Activated CD8-positive, alpha-beta T cell treated with anti-CD3 and anti-CD28 coated beads, Interleukin-2, amount 10 ng/mL, durations not matched to agents 7 days and 5 days (primary cell): ENCODE measurements at places on chromosomes 3 and 15. TPM values are rescaled to one million over a fixed set of nuclear protein-coding genes. Genes with fewer than 3 reads are reported as not detected.

ACKR2 gene
- 2.8 TPM for total RNA-seq

PP2D1 gene
- total RNA-seq = not detected

P2RY12 gene
- total RNA-seq = not detected

NR1I2 gene
- total RNA-seq = 0.10 TPM

XRN1 gene
- 59.6 TPM for total RNA-seq

GPR156 gene
- total RNA-seq = not detected

MAGEL2 gene
- not detected for total RNA-seq

SSUH2 gene
- total RNA-seq = not detected

PML gene
- total RNA-seq = 115 TPM

PRICKLE2 gene
- total RNA-seq = not detected

IL5RA gene
- total RNA-seq = not detected

SIDT1 gene
- 35.0 TPM for total RNA-seq

DNA sequence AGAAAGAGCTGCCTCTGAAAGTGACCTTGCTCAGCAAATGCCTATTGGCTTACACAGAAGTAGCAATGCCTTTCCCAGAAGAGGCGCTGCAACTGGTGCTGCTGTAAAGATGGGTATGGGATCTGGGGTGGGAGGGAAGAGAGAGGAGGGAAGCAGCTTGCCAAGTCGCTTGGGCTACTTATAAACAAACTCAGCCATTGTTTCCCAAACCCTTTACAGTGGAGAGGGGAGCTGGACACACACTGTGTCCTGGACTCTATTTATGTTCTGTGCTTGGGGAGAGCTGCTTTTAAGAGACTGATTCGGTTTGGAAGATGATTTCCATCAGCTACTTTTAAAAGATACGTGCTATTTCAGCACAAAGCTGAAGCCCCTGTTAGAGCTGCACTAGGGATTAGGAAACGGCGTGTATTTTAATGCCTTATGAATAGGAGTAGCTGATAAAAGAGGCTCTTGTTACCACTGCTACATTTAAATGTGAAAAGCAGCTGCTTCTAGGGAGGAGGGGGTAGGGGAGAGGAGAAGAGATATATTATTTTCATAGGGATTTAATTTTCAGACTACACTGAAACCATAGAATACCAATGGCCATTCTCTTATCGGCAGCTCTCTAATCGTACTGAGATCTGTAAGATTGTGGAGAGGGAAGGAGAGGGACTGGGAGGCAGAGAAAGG lies 440.6 kb downstream of the MCTP2 start:
- DNase-seq = no peak
- no peak overlapping the region for H3K4me3 ChIP-seq
- H3K27me3 ChIP-seq = peaks cover 8% of the 10 kb centered on the region

GRCh38 chr15:31503256-31503655 lies 176.6 kb downstream of the KLF13 start:
- H3K4me3 ChIP-seq = no peak overlapping the region
- H3K36me3 ChIP-seq = no peaks in the 10 kb centered on the region
- no peak overlapping the region for H3K27ac ChIP-seq
- DNase-seq = no peak
- peaks cover 13% of the 10 kb centered on the region for H3K27me3 ChIP-seq

GRCh38 chr3:129441782-129442181 lies 1.8 kb downstream of the IFT122 start:
- H3K36me3 ChIP-seq = peaks cover 26% of the 10 kb centered on the region
- DNase-seq = no peak
- peaks cover 48% of the 10 kb centered on the region for H3K4me1 ChIP-seq
- peak overlapping the region; percentile 98 for H3K4me3 ChIP-seq
- H3K27me3 ChIP-seq = no peaks in the 10 kb centered on the region

- peak; percentile 61 for DNase-seq
- no peak overlapping the region for H3K4me3 ChIP-seq
- no peak overlapping the region for H3K27ac ChIP-seq
- H3K36me3 ChIP-seq = no peaks in the 10 kb centered on the region
- peaks cover 4% of the 10 kb centered on the region for H3K27me3 ChIP-seq
Measured at GRCh38 chr3:45760878-45761711, 35.2 kb downstream of the SLC6A20 start.

DNA sequence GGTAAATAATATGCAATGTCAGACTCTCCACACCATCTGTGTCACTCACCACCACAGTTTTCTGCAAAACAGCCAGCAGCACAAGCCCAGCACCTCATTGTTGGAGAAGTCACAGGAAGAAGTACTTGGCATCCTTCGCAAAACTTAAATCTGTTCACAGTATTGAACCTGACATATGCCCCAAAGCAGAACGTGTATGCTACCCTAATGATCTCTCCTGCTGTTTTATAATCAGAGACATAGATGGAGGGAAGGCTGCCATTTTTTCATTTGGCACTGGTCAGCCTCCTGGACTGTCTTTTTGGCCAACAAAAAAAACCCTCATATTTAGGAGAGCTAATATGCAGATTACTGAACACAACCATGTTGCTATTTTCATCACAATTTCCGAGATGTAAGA lies 1272.9 kb downstream of the ROBO1 start:
- H3K4me3 ChIP-seq = no peak overlapping the region
- no peak overlapping the region for H3K27ac ChIP-seq
- H3K36me3 ChIP-seq = no peaks in the 10 kb centered on the region
- H3K27me3 ChIP-seq = no peaks in the 10 kb centered on the region
- no peak for DNase-seq

- DNase-seq = no peak
- no peaks in the 10 kb centered on the region for H3K27me3 ChIP-seq
- no peaks in the 10 kb centered on the region for H3K36me3 ChIP-seq
Measured at GRCh38 chr3:81841540-81841939, 80.1 kb upstream of the GBE1 start.

DNA sequence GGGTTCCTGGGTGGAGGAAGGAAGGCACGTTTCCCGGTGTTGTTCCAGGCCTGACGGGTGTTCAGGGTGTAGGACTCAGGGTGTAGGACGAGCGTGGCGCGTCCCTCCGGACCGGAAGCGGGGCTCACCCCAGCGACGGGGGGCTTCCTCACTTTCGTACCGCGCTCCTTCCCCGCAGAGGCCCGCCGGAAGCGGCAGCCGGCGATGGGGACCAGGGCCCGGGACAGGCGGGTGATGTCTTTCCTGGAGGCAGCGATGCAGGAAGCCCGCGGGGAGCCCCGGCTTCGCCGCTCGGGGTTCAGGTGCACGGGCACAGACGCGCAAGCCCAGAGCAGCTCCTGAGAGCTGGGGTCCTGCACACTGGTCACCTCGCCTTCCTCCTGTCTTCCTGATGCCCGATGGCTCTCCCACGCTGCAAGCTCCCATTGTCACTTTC lies 13.4 kb downstream of the FOXL2NB start:
- DNase-seq = no peak
- H3K36me3 ChIP-seq = no peaks in the 10 kb centered on the region
- H3K27ac ChIP-seq = no peak overlapping the region
- peaks cover 15% of the 10 kb centered on the region for H3K4me1 ChIP-seq
- peak overlapping the region; percentile 13 for H3K4me3 ChIP-seq

DNA sequence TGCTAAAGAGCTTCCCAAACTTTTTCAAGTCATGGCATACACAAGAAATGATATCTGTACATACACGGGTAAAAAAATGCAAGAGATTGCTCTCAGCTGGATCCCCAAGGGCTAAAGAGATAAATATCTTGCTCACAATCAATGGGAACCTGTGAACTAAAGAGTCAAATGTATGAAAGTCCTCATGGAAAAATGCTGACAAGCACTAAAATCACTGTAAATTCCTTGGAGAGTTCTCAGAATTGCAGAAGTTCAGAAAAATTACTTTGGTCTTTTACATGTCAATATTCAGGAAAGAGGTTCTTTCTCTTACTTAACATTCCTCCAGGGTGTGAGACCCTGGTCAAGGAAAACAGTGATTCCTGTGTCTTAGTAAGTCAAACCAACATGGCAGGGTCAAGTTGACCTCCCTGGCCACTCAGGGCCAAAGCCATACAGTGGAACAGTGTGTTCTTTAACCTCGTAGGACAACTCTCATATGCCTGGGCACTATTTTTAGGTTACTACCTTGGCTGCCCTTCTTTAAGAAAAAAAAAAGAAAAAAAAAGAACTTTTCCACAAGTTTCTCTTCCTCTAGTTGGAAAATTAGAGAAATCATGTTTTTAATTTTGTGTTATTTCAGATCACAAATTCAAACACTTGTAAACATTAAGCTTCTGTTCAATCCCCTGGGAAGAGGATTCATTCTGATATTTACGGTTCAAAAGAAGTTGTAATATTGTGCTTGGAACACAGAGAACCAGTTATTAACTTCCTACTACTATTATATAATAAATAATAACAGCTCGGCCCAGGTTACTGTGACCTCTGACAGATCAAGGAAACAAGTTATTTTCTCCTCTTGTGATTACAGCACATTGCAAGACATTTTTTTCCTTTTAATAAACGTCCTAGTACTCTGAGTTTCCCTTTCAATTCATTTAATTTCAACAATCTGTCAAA lies 12.5 kb downstream of the SSR3 start:
- no peak for DNase-seq
- H3K36me3 ChIP-seq = peaks cover 56% of the 10 kb centered on the region
- H3K4me3 ChIP-seq = no peak overlapping the region
- peak overlapping the region; percentile 3 for H3K27ac ChIP-seq
- peaks cover 19% of the 10 kb centered on the region for H3K4me1 ChIP-seq
- no peaks in the 10 kb centered on the region for H3K27me3 ChIP-seq

DNA sequence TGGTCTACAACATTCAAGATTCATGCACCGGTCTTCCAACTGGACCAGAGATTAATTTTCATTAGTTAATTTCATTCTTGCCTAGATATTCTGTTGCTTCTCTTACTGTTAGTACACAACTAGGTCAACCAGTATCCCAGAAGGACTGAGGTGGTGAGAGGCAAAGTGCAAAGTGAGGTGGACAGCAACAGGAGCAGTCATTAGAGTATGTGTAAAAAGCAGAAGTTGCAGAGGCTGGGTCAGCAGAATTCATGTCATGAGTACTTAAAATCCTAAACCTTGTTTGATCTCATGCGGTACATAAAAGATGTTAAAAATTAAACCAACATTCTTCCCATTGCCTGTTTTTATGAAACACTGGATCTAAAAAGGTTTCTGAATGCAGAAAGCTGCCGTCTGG lies 46.7 kb downstream of the PARP14 start:
- H3K27ac ChIP-seq = no peak overlapping the region
- H3K4me1 ChIP-seq = no peaks in the 10 kb centered on the region
- DNase-seq = no peak
- H3K4me3 ChIP-seq = no peak overlapping the region
- H3K36me3 ChIP-seq = peaks cover 76% of the 10 kb centered on the region

DNA sequence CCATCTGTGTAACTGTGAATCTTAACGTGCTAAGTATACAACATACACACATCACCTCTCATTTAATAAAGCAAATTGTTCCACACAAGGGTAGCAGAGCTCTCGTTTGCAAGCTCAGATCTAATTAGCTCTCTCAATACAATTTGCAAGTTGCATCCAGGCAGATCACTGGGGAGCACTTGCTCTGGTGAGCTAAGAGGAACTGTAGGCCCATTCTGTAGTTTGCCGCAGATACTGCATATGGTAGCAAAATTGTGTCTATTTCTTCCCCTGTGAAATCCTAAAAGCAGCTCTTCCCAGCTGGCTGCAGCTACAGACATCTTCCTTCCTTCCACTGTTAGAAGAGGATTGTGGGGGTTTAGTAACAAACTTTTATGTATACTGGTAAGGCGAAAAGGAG lies 288.7 kb upstream of the ADAMTS9 start:
- no peaks in the 10 kb centered on the region for H3K36me3 ChIP-seq
- H3K27me3 ChIP-seq = no peaks in the 10 kb centered on the region
- no peak overlapping the region for H3K4me3 ChIP-seq
- no peaks in the 10 kb centered on the region for H3K4me1 ChIP-seq
- no peak overlapping the region for H3K27ac ChIP-seq
- DNase-seq = no peak

DNA sequence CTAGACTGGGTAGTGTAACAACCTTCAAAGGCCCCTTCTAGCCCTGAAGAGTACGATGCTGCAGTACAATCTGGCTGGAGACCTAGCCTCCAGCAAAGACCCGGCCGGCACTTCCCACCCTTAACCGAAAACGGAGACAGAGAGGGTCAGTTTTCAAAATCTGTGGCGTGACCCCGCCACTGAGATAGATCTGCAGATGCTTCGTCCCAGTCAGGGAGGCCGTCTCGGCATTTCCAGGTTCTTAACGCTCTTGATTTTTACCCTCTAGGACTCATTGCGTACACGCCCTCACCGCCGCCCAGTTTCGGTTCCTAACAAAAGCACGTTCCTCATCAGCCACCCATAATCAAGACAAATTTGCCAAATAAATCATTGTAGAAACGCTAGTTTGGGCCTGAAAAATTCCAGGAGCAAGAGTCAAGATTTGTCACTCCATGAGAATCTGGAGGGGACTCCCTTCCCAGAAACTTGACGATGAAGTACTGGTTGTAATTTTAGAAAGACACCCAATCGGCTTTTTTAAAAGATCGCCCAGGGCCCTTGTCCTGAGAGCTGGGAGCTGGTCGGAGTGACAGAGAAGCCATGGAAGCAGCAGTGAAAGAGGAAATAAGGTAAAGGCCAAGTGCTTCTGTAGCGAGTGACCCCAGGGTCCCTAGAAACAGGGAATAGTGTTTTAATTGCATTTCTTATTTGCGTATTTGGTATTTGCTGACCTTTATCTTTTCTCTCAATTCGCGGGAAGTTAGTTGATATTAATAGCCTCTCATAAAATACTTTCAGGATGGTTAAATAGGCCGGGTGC lies 868 bp upstream of the TMEM87A start:
- H3K27ac ChIP-seq = peak overlapping the region; percentile 98
- H3K36me3 ChIP-seq = peaks cover 18% of the 10 kb centered on the region
- peak overlapping the region; percentile 94 for H3K4me3 ChIP-seq

DNA sequence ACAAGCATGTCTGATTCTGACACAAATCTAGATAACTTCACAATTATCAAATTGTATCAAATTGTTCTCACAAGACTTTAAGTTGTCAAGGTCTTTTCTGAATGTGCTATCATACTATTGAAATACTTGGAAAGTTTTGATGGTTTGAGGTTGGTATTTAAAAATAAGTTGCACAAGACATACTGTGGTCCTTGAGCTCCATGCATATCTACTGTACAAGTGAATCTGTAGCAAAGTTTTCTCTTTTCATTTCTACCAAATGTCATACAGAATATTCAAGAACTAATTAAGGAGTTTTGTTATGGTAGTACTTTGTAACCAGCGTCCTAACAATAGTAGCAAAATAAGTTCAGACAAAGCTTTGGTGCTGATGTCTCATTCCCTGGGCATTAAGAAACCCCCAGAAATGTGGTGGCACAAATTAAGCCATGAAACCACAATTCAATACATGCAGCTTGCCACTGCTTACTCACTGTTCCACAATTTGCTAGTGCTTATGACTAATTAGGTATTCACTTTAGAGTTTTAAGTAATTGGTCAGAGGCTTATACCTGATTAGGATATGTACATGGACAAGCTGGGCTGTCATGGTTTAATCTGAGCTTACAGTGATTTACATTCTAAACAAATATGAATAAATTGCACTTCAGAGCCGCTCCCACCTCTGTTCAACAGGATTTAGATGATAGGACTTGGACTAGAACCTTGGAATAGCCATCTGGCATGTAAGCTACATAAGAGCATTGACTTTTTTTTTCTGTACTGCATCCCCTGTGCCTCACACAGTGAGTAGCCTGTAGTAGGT lies 8.8 kb downstream of the TBC1D23 start:
- no peak overlapping the region for H3K4me3 ChIP-seq
- no peaks in the 10 kb centered on the region for H3K27me3 ChIP-seq
- no peak overlapping the region for H3K27ac ChIP-seq
- H3K4me1 ChIP-seq = peaks cover 7% of the 10 kb centered on the region

- no peak overlapping the region for H3K4me3 ChIP-seq
- no peaks in the 10 kb centered on the region for H3K36me3 ChIP-seq
- no peak overlapping the region for H3K27ac ChIP-seq
- no peak for DNase-seq
Measured at GRCh38 chr15:25182736-25183445, 228.1 kb downstream of the SNRPN start.
